ENCODE measurements at places on chromosomes 1 and 21. TPM values are rescaled to one million over a fixed set of nuclear protein-coding genes. Genes with fewer than 3 reads are reported as not detected.

GRCh38 chr1:30774550-30775432, 17.2 kb upstream of the LAPTM5 start:
- no peak for DNase-seq

- DNase-seq = no peak
These were observed 171.4 kb downstream of the PRDM2 start for GRCh38 chr1:13871413-13871812.

DNA sequence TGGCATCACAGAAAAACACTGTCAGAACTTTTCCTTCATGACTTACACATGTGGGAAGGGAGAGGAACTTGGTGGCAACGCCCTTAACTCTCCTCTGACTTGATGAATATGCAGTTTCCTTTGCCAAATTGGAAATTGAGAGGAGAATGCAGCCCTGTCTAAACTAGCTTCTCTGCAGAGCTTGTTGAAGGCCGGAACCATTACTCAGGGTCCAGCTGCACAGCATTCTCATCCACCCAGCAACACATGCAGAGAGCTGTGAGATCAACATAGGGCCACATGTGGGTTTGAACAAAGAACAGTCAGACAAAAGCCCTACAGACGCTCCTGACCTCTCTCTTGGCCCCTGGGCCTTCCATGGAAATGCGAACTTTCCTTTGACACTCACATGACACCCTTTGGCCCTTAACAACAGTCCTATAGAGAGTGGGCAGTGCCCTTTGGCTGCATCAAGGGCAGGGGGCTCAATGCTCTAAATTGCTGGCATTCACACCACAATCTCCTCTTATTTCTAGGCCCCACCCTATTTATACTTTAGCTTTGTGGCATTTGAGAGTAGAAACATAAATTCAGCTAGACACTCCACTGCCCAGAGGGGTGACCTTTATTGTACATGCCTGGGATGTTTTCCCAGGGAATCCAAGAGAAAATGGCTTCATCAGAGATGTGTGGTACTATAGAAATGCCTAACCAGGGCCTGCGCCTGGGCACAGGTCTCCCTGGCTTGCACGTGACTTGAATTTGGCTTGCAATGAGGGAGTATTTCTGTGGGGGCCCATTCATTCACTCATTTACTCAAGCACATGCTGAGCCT, 64.4 kb downstream of the CDC7 start:
- DNase-seq = no peak

DNA sequence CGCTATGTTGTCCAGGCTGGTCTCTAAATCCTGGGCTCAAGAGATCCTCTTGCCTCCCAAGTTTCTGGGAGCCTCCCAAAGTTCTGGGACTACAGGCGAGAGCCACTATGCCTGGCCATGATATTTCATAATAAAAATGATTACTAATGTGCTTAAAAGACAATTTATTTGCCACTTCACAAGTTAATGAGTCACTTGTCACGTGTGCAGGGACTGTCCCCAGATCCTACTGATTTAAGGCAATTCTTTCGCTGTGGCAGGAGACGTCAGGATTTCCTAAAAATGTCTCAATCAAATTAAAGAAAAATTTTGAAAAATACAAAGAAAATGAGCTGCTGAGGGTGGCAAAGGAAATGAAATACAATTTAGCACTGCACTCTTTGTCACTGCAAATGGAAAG, 43.5 kb downstream of the B3GALNT2 start:
- no peak for DNase-seq

GRCh38 chr1:45033356-45033755, 21.3 kb downstream of the UROD start:
- DNase-seq = no peak

DNA sequence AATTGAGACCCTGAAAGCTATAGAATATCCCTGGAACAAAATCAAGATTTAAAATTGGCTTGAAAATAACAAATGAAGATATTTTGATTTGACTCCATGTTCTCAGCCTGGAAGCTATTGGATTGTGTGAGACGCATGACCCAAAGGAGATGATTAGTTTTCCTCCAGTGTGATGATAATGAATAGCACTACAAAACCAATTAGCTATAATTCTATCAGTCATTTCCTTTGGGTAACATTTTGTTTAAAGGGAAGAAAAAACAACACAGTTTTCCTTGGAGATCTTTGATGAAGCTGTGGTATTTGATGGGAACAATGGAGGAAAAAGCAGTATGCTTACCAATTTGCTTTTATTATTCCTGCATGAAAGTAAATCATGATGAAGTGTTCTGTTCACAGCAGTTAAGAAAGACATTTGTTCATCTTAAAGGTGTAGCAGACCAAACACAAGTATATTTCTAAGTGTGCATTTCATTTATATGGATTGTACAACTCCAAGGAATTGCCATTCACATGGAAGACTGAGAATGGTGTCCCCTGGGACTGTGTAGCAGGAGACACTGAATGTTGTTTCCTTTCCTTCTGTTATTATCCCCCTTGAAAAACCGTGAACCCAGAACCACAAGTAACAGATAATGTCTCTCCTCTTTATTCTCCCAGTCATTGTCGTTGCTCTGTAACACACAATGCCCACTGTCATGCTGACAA, 111.4 kb downstream of the CACHD1 start:
- no peak for DNase-seq

- DNase-seq = no peak
These were observed 257.7 kb downstream of the RHOU start for GRCh38 chr1:228992907-228993535.

- DNase-seq = no peak
These were observed 31.8 kb downstream of the LRRN2 start for GRCh38 chr1:204653590-204654340.

- DNase-seq = no peak
These were observed 423.3 kb upstream of the CAMK1G start for GRCh38 chr1:209160230-209160629.

GRCh38 chr1:75079538-75080290, 54.5 kb upstream of the LHX8 start:
- DNase-seq = no peak

DNA sequence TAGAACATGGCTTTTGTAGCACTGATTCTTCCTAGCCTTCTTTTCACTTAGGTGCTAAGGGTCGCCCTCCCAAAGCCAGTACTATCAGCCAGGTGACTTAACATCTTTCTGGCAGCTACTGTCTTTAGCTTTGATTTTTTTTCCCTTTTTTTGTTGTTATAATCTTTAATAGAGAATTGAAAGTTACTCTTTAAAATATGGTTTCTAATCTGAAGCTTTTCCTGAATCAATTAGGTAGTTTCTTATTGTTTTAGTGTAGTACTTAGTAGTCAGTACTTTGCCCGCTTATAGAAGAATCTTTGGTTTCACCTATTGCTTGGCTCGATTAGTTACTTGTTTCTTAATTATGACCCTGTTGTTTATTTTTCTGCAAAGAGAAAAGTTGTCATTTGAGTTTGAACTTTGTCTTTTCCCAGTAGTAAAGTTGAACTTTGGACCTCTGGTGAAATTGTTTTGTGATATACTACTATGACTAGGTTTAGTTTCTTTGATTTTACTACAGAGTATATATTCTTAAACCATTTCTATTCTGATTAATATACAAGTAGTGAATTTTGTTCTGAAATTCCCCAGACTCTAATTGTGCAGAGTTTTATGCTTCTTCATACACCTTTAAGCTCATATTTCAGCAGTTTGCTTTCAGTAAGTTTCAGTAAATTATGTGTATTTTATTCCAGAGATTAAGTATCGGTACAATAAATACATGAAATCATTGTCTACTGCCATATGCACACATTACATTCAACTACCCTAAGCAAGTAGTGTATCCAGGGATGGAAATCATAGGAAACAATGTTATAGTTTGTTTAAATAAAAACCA, 3.9 kb downstream of the MAGI3 start:
- DNase-seq = no peak

The LRRN2 gene
- 2.1 TPM for total RNA-seq

The ZNF695 gene
- total RNA-seq = not detected

The AMY2B gene
- 38.0 TPM for total RNA-seq

The C1orf87 gene
- total RNA-seq = not detected

The ELF3 gene
- total RNA-seq = 1,345 TPM

The RNF207 gene
- total RNA-seq = 63.0 TPM

The ZNF648 gene
- 0.23 TPM for total RNA-seq

The LDLRAD2 gene
- 1.1 TPM for total RNA-seq
